ENCODE measurements at places on chromosomes 16 and 17.

- DNase-seq, result no peak
These were observed 1.6 kb downstream of the EIF4A3 start for GRCh38 chr17:80145076-80146075.

- no peak for DNase-seq
These were observed 3.1 kb downstream of the ABCA5 start for GRCh38 chr17:69323806-69324205.

GRCh38 chr16:84827897-84828296 lies 8.1 kb downstream of the CRISPLD2 start:
- no peak for DNase-seq

DNA sequence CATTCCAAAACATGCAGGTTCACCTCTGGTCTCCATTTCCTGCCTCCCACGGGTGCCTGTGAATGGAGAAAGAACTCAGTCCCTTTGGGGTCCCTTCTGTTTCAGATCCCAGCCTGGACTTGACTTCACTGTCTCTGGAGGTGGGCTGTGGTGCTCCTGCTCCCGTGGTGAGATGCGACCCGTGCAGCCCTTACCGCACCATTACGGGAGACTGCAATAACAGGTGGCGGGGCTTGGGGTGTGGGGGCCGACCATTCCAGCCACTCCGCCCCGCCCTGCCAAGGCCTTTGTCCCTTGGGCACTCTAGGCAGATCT lies 10.5 kb downstream of the LPO start:
- no peak for DNase-seq

DNA sequence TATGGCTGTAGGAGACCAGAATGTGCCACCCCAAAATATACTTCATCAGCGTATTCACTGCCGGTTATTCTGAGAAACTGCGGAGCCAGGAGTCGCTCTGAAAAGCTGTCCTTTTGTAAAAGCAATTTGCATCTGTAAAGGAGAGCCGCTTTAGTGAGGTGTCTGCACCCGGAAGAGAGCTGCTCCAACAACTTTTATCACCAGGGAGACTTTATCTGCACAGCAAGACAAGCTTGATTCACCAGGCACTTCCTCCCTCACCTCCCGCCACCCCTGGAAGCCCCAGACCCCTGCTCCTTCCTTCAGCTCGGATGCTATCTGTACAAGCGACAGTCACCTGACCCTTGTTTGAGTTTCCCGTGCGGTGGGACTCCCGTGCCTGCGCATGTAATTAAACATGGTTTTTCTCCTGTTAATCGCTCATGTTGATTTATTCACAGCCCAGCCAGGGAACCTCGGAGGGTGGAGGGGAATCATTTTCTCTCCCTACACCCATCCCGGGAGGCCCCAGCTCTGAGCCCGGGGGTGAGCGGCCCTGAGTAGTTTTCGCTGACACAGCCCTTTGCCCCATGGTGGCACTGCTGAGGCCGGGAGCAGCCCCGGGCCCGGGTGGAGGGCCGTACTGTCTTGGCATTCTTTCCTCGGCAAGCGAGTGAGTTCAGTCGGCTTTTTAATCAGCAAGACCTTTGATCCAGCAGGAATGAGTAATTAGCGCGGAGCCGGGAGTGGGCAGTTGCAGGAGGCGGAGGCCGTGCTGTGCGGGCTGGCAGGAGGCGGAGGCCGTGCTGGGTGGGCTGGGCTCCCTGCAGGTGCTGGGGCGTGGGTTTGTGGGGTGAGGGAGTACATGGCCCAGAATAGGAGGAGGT lies 222.7 kb upstream of the CIBAR2 start:
- peak; percentile 56 for DNase-seq

DNA sequence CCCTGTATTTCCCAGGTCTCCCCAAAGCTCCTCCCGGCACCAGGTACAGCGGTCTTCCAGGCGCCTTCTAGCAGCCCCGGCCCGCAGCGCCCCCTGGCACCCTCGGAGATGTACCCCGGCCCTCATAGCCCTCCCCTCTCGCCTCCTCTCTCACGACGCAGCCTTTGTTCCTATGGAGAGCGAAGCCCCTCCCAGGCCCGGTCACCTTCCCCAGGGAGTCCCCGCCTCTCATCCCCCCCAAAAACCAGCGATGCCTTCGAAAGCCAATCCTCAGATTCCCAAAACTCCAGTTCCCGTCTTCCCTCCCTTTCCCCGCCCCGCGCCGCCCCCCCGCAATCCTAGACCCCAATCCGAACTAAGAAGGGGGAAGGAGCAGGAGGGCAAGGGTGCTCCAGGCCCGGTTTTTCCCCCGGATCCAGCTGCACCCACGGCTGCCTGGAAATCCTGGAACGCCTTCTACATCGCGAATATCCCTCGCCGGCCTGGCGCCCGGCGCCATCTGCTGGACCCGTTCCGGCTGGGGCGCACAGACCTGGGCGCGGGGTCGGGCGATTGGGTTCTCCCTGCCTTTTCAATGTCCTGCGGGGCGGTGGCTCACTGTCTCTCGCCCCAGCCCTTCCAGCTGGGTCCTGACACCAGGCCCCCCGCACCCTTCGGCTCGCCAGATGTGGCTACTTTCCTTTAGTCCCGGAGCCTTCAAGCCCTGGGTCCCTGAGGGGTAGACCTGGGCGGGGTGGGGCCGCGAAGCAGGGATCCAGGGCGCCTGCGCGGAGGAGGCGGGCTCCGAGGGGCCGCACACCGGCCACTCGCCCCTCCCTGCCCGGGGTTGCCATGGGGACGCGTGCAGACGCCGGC lies at the start of gene DNAH2:
TSS of gene DNAH2 (plus strand) at position 844 of the 855 bp plus-strand sequence. CDS start 1,991 bp downstream, outside the sequence.
- peak; percentile 97 for DNase-seq

DNA sequence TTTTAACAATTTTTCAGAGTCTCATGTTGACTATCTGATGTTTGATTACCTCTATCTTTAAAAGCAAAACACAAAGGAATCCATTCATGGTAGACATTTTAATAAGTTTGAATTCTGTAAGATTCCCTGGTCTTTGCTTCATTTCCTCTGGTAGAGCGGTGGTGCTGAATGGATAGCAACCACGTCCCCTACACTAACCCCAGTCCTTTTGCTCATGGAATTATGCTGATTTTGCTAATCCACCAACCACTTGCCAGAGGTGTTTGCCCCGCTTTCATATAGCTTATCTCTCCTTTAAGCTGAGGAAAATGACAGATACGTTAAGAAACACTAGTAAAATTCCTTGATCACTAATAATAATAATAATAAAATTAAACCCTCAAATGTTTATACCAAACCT lies 9.5 kb downstream of the KCNJ16 start:
- DNase-seq, result no peak

DNA sequence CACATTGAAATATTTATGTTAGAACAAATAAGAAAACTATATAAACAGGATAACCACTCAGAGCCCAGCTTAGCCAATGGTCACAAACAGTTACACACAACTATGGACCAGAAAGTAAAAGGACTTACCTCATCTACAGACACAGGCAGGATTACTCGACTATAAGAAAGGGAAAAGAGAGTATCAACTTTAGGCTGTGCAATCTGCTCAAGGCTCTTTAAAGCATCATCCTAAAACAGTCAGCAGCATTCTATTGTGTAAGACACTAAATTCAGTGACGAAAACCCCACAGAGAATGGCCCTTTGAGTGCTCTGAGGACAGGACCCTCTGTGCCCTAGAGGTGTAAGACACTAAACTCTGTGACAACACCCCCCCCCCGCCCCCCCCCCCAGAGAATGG lies 4.2 kb downstream of the PITPNA start:
- no peak for DNase-seq

DNA sequence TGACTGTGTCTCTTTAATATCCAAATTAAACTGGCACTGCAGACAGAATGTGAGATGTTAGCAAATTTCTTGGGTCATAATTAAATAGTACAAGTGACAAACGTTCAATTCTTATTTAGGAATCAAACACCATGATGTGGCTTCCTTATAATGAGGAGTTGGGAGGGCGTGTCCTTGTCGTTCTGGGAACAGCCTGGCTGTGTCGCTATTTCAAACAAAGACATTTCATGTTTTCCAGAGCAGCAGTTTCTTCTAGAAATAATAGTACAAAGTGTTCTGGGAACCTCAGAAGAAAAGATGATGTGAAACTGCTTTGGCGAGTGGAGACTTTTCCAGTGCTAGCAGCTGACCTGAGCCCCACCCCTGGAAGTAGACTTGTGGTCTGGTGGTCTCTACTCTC lies 301.7 kb upstream of the N4BP1 start:
- no peak for DNase-seq

DNA sequence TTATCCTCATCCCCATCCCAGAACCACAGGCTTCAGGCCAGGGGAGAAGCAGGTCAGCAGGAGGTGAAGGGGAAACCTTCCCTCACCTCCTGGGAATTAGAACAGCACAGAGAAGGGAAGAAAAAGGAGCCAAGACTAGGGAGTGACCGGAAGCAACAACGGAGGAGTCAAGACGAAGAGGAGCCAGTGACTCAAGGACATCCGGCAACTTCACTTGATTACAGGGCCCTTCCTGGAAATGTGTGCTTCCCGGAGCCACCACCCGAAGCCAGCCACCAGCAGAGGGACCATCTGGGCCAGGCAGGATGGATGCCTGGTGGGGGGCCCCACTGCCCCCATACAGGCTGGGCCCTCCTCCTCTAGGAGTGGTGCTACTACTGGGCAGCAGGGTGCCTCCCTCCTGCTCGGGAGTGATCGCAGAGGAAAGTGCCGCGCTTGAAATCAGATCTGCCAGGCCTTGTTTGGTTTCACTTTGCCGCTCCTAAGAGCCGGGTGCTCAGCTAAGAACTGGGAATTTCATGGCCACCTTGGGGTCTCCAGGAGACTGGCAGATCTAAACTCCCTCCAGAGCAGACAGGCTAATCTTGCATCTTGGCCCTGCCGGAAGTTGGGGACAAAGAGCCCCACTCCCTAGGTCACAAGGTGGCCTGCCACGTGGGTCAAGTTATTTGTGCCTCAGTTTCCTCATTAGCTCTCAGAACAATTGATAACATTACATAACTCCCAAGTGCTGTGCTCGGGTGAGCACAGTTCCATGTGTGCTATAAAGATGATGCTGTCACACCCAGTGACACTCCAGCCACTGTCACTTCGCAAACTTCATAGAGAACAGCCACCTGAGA lies 6.6 kb downstream of the CDC42EP4 start:
- peak; percentile 75 for DNase-seq

DNA sequence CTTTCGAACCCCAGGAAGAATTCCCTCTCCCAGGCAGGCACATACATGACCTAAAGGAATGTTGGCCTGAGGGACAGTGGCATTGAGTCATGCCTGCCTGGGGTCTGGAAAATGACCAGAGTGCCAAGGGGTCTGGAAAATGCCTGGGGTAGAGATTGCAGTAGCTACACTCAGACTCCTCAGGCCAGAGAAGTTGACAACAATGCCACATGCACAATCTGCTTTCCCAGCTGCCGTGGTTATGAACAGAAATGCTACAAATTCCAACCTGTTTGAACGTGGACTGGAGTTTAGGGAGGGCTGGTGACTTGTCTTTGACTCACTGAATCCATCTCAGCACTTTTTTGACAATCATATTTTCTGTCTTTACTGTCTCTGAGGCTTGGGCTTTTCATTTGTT lies 250.0 kb downstream of the ABCC12 start:
- no peak for DNase-seq

GRCh38 chr16:14292051-14292825 lies 221.1 kb downstream of the MRTFB start:
- DNase-seq, result no peak

GRCh38 chr17:50458270-50458669 lies 10.4 kb downstream of the CHAD start:
- DNase-seq, result no peak

GRCh38 chr17:42698736-42699414 lies 16.5 kb downstream of the CNTNAP1 start:
- DNase-seq, result no peak

DNA sequence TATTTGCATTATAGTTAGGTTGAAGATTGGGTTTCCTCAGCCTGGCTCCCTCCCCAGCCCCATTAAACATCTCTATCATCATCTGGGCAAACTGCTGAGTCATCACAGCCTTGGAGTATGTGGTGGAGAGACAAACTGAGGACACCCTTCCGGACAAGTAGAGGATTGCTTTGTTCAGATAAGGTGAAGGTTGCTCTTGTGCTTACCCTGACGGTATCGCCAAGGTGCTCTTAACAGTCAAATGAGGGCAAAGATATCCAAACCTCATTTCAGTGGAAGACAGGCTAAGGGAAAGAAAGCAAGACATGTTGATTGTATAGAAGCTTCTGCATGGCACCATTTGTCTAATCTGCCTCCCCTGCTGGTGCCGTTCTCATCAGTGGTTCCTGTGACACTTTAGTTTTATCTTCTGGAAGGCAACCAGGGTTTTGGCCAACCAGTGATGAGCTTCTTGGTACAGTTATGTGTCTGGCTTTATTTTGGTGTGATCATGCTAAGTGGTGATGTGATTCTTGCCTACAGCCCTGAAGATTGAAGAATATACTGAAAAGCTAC lies 56.9 kb upstream of the LGALS9 start:
- no peak for DNase-seq

- DNase-seq, result no peak
These were observed 138.9 kb downstream of the GSG1L start for GRCh38 chr16:27924411-27925118.

- peak; percentile 30 for DNase-seq
These were observed 91.4 kb downstream of the C16orf78 start for GRCh38 chr16:49464877-49465504.

DNA sequence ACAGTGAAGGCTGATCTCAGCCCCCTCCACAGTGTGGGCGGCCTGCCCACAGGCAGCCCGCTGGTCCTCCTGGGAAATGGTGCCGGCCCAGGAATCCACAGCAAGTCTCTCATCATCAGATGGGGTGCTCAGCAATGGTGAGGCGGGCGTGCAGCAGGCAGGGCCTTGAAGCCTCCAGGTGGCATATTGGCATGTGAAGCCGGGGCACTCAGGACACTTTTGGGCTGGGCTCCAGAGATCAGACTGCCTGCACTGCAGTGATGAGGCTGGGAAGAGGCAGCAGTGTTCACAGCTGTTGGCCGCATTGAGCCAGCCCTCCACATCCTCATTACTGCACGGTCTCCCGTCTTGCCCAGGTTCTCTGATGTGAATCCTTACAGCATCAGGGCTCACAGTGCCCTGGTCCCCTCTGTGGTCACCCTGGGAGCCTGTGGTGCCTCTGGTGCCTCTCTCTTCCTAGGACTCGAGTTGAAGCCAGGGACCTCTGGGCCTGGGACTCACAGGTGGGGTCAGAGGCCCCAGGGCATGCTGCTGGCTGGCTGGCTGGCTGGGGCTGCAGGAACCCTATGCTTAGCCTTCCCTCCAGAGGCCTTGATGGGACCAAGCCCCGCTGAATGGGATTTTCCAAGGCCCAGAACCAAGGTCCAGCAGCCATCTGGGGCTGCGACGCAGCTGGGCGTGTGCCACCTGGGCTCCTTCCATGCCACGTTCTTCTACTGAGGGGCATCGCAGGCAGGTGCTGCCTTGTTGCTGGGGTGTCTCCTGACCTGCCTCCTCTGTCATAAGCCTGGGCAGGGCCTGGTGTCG lies 48.6 kb downstream of the TNFRSF13B start:
- DNase-seq, result no peak

GRCh38 chr17:55726440-55726839 lies 3.8 kb upstream of the TMEM100 start:
- no peak for DNase-seq

DNA sequence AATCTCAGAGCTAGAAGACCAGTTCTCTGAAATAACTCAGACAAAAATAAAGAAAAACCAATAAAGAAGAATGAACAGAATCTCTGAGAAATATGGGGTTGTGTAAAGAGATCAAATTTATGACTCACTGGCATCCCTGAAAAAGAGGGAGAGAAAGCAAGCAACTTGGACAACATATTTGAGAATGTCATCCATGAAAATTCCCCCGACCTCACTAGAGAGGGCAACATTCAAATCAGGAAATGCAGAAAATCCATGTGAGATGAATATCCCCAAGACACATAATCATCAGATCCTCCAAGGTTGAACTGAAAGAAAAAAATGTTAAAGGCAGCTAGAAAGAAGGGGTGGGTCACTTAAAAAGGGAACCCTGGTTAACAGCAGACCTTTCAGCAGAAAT lies 32.1 kb downstream of the TANC2 start:
- no peak for DNase-seq
